ENCODE measurements at places on chromosomes 6 and 20.

GRCh38 chr6:143902827-143903226 is 38.6 kb downstream of the ZC2HC1B start:
- no peak overlapping the region for H3K27ac ChIP-seq
- no peak for DNase-seq
- peaks cover 2% of the 10 kb centered on the region for H3K36me3 ChIP-seq
- H3K27me3 ChIP-seq, result no peaks in the 10 kb centered on the region
- peaks cover 8% of the 10 kb centered on the region for H3K4me1 ChIP-seq

DNA sequence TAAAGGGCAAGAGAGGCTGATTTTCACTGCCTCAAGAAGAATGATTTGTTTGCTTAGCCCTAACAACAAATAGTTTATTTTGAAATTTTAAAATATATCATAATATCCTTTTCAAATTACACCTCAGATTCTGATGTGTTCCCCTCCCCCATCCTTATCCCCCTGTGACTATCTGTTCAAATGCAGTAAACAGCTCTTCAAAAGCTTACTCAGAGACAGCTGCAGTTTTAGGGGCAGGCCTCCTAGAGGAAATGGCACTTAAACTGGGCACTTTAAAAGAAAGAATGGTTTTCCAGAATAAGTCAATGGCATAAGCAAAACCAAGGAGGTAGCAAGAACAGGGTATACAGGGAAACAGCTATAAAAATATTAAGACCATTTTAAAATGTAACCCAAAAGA is 118.6 kb upstream of the UST start:
- no peak overlapping the region for H3K27ac ChIP-seq
- no peaks in the 10 kb centered on the region for H3K36me3 ChIP-seq

DNA sequence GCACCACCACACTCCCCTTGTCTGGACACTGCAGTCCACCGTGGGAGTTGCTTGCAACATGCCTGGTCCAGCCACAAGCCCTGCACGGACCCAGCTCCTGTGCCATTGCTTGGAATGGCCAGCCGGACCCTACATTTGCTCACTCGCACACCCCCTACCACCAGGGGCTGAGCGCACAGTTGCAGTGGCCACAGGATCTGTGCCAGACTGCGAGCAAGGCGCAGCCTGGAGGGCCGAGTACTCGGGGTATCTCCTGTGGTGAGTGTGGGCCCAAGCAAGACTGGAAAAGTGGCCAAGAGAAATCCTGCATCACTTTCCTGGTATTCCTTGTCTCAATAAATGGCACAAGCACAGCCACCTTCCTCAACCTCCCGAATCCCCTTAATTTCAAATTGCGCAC is 85.4 kb upstream of the SAMD5 start:
- H3K27ac ChIP-seq, result no peak overlapping the region
- no peak overlapping the region for H3K4me3 ChIP-seq
- H3K4me1 ChIP-seq, result no peaks in the 10 kb centered on the region

DNA sequence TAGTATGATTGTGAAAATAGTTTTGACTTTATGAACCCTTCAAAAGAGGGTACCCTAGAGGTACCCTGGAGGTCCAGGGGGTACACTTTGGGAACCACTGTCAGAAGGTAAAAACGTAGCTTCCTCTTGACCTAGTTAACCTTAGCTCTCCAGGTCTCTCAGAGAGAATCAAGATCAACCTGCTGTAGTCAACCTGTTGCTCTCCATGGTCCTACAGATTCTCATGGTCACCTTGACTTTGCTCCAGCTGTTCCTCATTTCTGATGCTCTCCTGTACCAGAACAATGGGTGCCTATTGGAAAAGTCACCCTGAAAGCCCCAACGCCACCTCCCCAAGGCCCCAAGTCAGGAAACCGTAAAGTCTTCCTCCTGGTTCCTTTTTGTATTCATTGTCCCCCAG is 294.4 kb upstream of the CDH4 start:
- DNase-seq, result no peak
- no peak overlapping the region for H3K27ac ChIP-seq

DNA sequence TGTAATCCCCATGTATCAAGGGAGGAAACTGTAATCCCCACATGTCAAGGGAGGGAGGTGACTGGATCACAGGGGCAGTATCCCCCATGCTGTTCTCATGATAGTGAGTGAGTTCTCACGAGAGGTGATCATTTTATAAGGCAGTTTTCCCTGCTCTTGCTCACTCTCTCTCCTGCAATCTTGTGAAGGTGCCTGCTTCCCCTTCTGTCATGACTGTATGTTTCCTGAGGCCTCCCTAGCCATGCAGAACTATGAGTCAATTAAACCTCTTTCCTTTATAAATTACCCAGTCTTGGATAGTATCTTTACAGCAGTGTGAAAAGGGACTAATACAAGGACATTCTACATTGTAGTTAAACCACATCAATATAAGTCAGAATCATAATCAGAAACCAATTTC is 112.4 kb downstream of the BTBD9 start:
- DNase-seq, result no peak
- no peak overlapping the region for H3K4me3 ChIP-seq
- H3K27ac ChIP-seq, result no peak overlapping the region
- no peaks in the 10 kb centered on the region for H3K4me1 ChIP-seq
- no peaks in the 10 kb centered on the region for H3K27me3 ChIP-seq

DNA sequence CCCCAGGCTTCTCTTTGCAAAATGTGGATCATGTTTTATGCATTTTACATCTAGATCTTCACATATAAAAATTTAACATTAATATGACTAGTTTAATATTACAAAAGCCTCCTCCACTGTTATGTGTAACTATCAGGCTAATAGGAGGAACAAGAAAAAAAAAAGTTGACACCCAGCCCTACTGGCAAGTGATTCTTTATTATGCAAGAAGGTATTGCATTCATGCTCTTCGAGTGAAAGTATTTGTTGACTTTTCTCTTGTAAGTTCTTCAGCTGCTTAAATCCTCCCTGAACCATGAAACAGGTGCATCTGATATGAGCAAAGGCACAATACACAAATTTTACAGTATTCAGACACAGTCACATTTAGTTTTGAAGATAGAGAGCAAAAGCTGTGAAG is 716 bp upstream of the HLA-DQB2 start:
- H3K27me3 ChIP-seq, result peaks cover 22% of the 10 kb centered on the region
- no peak for DNase-seq
- no peaks in the 10 kb centered on the region for H3K4me1 ChIP-seq
- no peak overlapping the region for H3K27ac ChIP-seq
